ENCODE measurements at places on chromosomes 11 and 22. TPM values are rescaled to one million over a fixed set of nuclear protein-coding genes. Genes with fewer than 3 reads are reported as not detected.

The IGLL5 gene
- not detected for polyA plus RNA-seq

The POU2AF1 gene
- not detected for polyA plus RNA-seq

- no peak for DNase-seq
Measured at GRCh38 chr11:45702511-45702910, 37.1 kb upstream of the CHST1 start.

- no peak for DNase-seq
Measured at GRCh38 chr11:62575156-62575555, 1.5 kb upstream of the EEF1G start.

GRCh38 chr22:47837703-47838102, 1075.3 kb downstream of the TBC1D22A start:
- no peak for DNase-seq

DNA sequence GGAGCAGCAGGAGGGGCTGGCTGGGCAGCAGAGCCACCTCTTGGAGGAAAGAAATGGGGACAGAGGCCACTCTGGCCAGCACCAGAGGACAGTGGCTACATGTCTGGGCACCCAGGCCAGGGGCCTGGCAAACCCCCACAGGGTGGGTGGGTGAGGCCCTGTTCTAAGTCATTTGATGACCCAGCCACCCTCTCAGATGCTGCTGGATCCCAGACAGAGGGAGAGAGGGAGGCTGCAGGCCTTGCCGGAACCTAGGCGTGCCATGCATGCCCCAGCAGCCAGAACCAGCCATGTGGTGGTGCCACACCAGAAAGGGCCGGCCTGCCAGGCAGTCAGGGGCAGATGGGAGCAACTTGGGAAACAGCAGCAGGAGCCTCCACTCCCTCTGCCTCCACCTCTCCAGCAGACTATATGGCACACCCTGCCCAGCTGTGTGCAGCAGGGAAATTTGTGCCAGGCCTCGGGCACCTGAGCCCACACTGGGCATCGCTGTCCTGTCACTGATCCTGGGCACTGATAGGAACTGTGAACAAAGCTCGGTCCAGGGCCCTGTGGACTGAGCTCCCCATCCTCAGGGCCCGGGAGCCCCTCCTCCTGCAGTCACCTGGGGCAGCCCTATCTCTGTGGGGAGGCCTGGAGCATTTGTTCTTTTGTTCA, 45.2 kb downstream of the RTN4R start:
- no peak for DNase-seq
